ENCODE measurements at places on chromosomes 3 and 15. TPM values are rescaled to one million over a fixed set of nuclear protein-coding genes. Genes with fewer than 3 reads are reported as not detected.

Gene HESX1
- total RNA-seq, result 0.23 TPM

Gene P2RY12
- total RNA-seq, result not detected

Gene GADL1
- total RNA-seq, result not detected

Gene ZMYND10
- total RNA-seq, result 1.2 TPM

Gene TNFAIP8L3
- total RNA-seq, result 4.4 TPM

Data from A549 treated with DMSO at 1 μM for 4 hours (cell line).